ENCODE measurements at places on chromosomes 6 and 20. TPM values are rescaled to one million over a fixed set of nuclear protein-coding genes. Genes with fewer than 3 reads are reported as not detected.

DNA sequence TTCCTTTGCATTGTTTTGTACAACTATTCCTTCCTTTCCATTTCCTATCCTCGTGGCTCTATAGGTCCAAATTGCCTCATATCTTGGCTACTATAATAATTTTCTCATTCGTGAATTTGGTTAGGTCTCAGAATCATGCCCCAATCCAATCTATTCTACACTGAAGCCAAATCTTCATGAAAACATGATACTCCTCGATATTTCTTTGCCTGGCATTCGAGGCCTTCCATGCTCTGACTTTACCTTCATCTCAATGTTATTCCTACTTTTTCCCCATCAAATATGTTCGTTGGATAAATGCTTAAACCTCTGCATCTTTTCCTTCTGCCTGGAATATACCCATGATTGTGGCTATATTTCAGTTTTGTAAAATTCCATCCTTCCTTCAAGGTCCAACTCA lies 30.4 kb downstream of the TCF21 start:
- H3K36me3 ChIP-seq = no peaks in the 10 kb centered on the region
- no peaks in the 10 kb centered on the region for H3K4me1 ChIP-seq
- no peak overlapping the region for H3K4me3 ChIP-seq
- no peak overlapping the region for H3K27ac ChIP-seq
- H3K27me3 ChIP-seq = peaks cover 6% of the 10 kb centered on the region

Gene ZNF217
- total RNA-seq = 14.9 TPM

DNA sequence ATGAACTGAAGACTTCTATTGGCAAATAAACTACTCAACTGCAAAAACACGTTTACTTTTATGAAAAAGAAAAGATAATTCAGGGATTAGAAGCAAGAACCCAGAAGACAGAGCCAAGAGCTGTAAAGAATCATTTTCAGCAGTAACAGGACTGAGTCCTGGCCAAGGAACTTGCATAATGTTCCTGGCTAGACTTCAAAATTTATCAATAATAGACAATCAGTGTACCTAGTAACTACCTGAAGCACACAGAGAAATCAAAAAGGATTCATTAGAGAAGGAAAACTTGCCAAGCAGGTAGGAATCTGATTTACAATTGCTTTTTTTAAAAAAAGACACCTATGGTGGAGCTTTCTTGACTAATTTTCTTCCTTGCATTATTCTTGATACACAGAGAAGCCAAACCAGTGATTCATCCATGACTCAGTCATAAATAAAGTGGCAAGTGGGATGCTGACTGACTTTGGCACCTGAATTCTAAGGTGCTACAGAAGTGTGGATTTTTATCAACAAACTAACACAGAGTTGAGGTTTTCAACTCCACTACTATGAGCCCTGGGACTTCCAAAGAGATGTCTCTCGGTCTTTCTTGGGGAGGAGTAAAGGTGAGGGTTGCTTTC lies 281.3 kb downstream of the BMP7 start:
- no peaks in the 10 kb centered on the region for H3K36me3 ChIP-seq
- DNase-seq = no peak
- H3K27ac ChIP-seq = no peak overlapping the region
- no peak overlapping the region for H3K4me3 ChIP-seq
- H3K4me1 ChIP-seq = no peaks in the 10 kb centered on the region

- no peak overlapping the region for H3K4me3 ChIP-seq
- no peaks in the 10 kb centered on the region for H3K27me3 ChIP-seq
- no peaks in the 10 kb centered on the region for H3K36me3 ChIP-seq
- no peak overlapping the region for H3K27ac ChIP-seq
Observed at GRCh38 chr6:149239573-149240209, 77.8 kb upstream of the TAB2 start.

- no peak overlapping the region for H3K27ac ChIP-seq
- H3K36me3 ChIP-seq = no peaks in the 10 kb centered on the region
- no peak overlapping the region for H3K4me3 ChIP-seq
- H3K4me1 ChIP-seq = no peaks in the 10 kb centered on the region
- DNase-seq = no peak
- no peaks in the 10 kb centered on the region for H3K27me3 ChIP-seq
Observed at GRCh38 chr6:15350386-15351083, 104.7 kb downstream of the JARID2 start.

- no peak overlapping the region for H3K4me3 ChIP-seq
- peak; percentile 55 for DNase-seq
- H3K27ac ChIP-seq = no peak overlapping the region
- H3K27me3 ChIP-seq = no peaks in the 10 kb centered on the region
- peaks cover 9% of the 10 kb centered on the region for H3K4me1 ChIP-seq
- no peaks in the 10 kb centered on the region for H3K36me3 ChIP-seq
Observed at GRCh38 chr20:43448748-43449535, 8.8 kb upstream of the SRSF6 start.

GRCh38 chr6:144624246-144624645 lies 339.1 kb downstream of the UTRN start:
- no peak for DNase-seq
- no peaks in the 10 kb centered on the region for H3K4me1 ChIP-seq
- no peaks in the 10 kb centered on the region for H3K27me3 ChIP-seq
- no peak overlapping the region for H3K4me3 ChIP-seq
- H3K27ac ChIP-seq = no peak overlapping the region

GRCh38 chr20:54622333-54623295 lies 147.2 kb downstream of the DOK5 start:
- DNase-seq = no peak
- H3K27ac ChIP-seq = no peak overlapping the region
- no peaks in the 10 kb centered on the region for H3K36me3 ChIP-seq
- H3K4me3 ChIP-seq = no peak overlapping the region
- H3K27me3 ChIP-seq = no peaks in the 10 kb centered on the region

Gene DDO
- 11.1 TPM for total RNA-seq

GRCh38 chr20:48932375-48932941 lies 10.9 kb downstream of the ARFGEF2 start:
- no peaks in the 10 kb centered on the region for H3K36me3 ChIP-seq
- H3K27ac ChIP-seq = peak overlapping the region; percentile 59
- DNase-seq = no peak
- no peak overlapping the region for H3K4me3 ChIP-seq
- H3K27me3 ChIP-seq = no peaks in the 10 kb centered on the region

GRCh38 chr6:80792151-80792550 lies 685.7 kb downstream of the BCKDHB start:
- no peaks in the 10 kb centered on the region for H3K4me1 ChIP-seq
- DNase-seq = no peak
- no peak overlapping the region for H3K4me3 ChIP-seq
- H3K27ac ChIP-seq = no peak overlapping the region
- no peaks in the 10 kb centered on the region for H3K27me3 ChIP-seq
- no peaks in the 10 kb centered on the region for H3K36me3 ChIP-seq

DNA sequence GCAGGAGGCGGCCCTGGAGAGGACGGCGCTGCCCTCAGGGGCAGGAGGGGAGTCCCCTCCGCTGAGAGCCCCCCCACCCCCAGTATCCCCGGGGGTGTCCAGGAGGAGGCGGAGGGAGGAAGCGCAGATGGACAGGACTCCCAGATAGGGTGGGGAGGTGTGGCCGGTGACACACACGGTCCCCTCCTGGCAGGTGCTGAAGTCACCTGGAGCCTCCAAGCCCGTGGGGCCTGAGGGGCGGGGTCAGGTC lies 1.4 kb downstream of the STMN3 start:
- H3K36me3 ChIP-seq = no peaks in the 10 kb centered on the region
- H3K4me1 ChIP-seq = no peaks in the 10 kb centered on the region
- DNase-seq = no peak
- no peak overlapping the region for H3K4me3 ChIP-seq

DNA sequence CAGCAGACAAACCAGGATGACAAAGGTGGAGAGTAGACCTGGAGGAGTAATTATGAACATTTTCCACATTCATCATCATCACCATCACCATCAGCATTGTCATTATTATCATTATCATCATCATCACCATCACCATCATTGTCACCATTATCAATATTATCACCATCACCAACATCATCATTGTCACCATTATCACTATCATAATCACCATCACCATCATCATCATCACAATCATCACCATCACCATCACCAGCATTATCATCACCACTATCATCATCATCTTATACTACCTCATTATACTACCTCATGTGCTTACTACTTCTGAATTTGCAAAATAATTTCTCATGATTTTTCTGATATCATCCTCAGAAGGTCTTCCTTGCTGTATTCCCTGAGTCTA lies 39.3 kb downstream of the FOXA2 start:
- no peak for DNase-seq
- no peaks in the 10 kb centered on the region for H3K4me1 ChIP-seq
- H3K4me3 ChIP-seq = no peak overlapping the region

- H3K27ac ChIP-seq = no peak overlapping the region
- H3K27me3 ChIP-seq = no peaks in the 10 kb centered on the region
- no peak overlapping the region for H3K4me3 ChIP-seq
- DNase-seq = no peak
- H3K4me1 ChIP-seq = no peaks in the 10 kb centered on the region
- H3K36me3 ChIP-seq = no peaks in the 10 kb centered on the region
Observed at GRCh38 chr6:144809120-144809519, 524.0 kb downstream of the UTRN start.

- no peak overlapping the region for H3K27ac ChIP-seq
- H3K36me3 ChIP-seq = no peaks in the 10 kb centered on the region
- DNase-seq = no peak
- H3K4me3 ChIP-seq = no peak overlapping the region
- no peaks in the 10 kb centered on the region for H3K27me3 ChIP-seq
- H3K4me1 ChIP-seq = no peaks in the 10 kb centered on the region
Observed at GRCh38 chr6:56230976-56231566, 16.3 kb downstream of the COL21A1 start.

GRCh38 chr20:4297127-4297826 lies 281.9 kb upstream of the RNF24 start:
- no peak overlapping the region for H3K27ac ChIP-seq
- no peaks in the 10 kb centered on the region for H3K27me3 ChIP-seq
- no peak overlapping the region for H3K4me3 ChIP-seq
- no peaks in the 10 kb centered on the region for H3K4me1 ChIP-seq

GRCh38 chr20:3801299-3801698 lies 5.2 kb downstream of the CDC25B start:
- H3K27me3 ChIP-seq = no peaks in the 10 kb centered on the region
- DNase-seq = no peak
- H3K36me3 ChIP-seq = peaks cover 6% of the 10 kb centered on the region
- peaks cover 40% of the 10 kb centered on the region for H3K4me1 ChIP-seq

DNA sequence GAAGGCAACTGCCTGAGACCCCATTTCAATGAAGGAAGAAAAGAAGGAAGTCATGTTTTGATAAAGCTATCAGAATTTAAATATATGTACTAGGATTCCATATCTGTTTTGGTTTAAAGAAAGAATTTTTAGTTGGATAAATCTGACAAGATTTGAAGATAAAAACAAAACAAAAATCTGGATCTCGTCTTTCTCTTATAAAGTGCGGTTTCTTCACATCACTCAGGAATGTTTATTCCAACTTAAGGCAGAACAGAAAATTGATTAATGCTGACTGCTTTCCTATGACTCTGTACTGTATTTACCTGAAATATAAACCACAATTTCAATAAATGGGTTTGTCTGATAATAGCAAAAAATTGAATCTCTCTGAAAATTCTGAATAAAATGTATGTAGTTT lies 439.7 kb downstream of the RFPL4B start:
- no peaks in the 10 kb centered on the region for H3K4me1 ChIP-seq
- H3K27ac ChIP-seq = no peak overlapping the region
- H3K36me3 ChIP-seq = no peaks in the 10 kb centered on the region
- DNase-seq = no peak
- H3K4me3 ChIP-seq = no peak overlapping the region

Gene TMEM244
- total RNA-seq = not detected

Gene MLN
- total RNA-seq = not detected

Gene RFX6
- total RNA-seq = not detected

Gene LRFN2
- under 0.01 TPM for total RNA-seq

GRCh38 chr6:134774201-134774638 lies 175.7 kb downstream of the ALDH8A1 start:
- no peaks in the 10 kb centered on the region for H3K4me1 ChIP-seq

GRCh38 chr6:164693944-164694343 lies 615.5 kb downstream of the C6orf118 start:
- no peak overlapping the region for H3K4me3 ChIP-seq
- H3K27ac ChIP-seq = no peak overlapping the region
- H3K36me3 ChIP-seq = no peaks in the 10 kb centered on the region

- DNase-seq = no peak
- H3K27me3 ChIP-seq = no peaks in the 10 kb centered on the region
- H3K4me1 ChIP-seq = peaks cover 12% of the 10 kb centered on the region
- no peaks in the 10 kb centered on the region for H3K36me3 ChIP-seq
- H3K4me3 ChIP-seq = no peak overlapping the region
Observed at GRCh38 chr20:4167261-4168021, 152.1 kb upstream of the RNF24 start.

Gene SLC22A2
- total RNA-seq = not detected

Gene VSTM2L
- total RNA-seq = 0.50 TPM

Gene PSMB9
- 11.7 TPM for total RNA-seq

DNA sequence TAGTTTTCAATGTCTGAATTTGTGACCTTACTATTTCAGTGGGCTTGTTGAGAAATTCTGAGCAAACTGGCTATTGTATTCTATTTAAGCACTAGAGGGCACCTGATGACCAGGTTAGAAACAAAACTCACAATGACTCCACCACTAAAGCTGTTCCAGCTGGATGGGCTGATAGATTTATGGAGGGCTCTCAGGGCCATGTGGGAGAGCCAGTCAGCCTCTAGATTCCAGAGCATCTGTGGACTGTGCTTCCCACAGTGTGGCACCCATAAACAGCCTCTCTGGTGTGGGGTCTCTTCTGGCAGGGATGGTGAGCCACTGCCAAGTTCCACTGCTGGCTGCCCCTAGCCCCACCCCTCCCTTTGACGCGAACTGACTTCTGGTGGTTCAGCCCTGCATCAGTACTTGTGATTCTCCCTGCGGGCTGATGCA lies 29.2 kb downstream of the C6orf58 start:
- no peaks in the 10 kb centered on the region for H3K27me3 ChIP-seq
- DNase-seq = no peak
- no peak overlapping the region for H3K4me3 ChIP-seq
- H3K4me1 ChIP-seq = no peaks in the 10 kb centered on the region

Gene C6orf52
- 0.50 TPM for total RNA-seq

Gene C6orf15
- total RNA-seq = not detected

DNA sequence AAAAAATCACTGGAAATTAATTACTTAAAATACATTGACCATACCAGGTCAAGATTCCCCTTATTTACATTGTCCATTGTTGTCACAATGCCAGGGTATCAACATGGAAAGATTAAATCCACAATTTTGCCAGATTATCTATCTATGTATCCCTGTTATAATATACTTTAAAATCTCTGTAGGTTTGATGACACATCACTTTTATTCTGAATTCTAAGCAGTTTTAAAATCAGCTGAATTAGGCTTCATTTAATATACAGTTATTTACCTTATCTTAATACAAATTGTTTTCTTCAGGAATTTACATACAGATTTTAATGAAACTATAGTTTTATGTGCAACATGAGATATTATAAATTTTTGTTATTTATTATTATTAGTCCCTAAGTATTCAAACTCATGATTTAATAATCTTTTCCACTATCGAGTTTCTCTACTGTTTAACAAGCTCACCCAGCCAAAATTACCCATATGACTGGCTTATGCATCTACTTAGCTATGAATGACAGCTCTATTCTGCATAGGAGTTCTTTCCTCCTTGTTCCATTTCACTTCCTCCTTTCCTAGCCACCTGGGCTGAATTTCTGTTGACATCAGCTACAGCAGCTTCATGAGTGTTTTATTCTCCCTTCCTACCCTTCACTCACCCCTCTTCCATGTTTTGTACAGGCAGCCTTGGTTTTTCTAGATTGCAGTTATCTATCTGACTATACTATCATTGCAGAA lies 654.2 kb upstream of the MAP3K7 start:
- no peaks in the 10 kb centered on the region for H3K4me1 ChIP-seq
- no peak for DNase-seq
- no peaks in the 10 kb centered on the region for H3K36me3 ChIP-seq
- no peak overlapping the region for H3K27ac ChIP-seq
